ENCODE measurements at places on chromosomes 13 and 19. TPM values are rescaled to one million over a fixed set of nuclear protein-coding genes. Genes with fewer than 3 reads are reported as not detected.

The FFAR1 gene
- not detected for total RNA-seq

The STOML3 gene
- not detected for total RNA-seq

The TSHZ3 gene
- 0.38 TPM for total RNA-seq

The ZIK1 gene
- total RNA-seq = 6.1 TPM

The ZNF653 gene
- total RNA-seq = 14.7 TPM

- DNase-seq = no peak
Measured at GRCh38 chr19:28523619-28524018, 689.3 kb downstream of the UQCRFS1 start.

GRCh38 chr13:109844396-109844795, 58.0 kb upstream of the IRS2 start:
- DNase-seq = no peak

DNA sequence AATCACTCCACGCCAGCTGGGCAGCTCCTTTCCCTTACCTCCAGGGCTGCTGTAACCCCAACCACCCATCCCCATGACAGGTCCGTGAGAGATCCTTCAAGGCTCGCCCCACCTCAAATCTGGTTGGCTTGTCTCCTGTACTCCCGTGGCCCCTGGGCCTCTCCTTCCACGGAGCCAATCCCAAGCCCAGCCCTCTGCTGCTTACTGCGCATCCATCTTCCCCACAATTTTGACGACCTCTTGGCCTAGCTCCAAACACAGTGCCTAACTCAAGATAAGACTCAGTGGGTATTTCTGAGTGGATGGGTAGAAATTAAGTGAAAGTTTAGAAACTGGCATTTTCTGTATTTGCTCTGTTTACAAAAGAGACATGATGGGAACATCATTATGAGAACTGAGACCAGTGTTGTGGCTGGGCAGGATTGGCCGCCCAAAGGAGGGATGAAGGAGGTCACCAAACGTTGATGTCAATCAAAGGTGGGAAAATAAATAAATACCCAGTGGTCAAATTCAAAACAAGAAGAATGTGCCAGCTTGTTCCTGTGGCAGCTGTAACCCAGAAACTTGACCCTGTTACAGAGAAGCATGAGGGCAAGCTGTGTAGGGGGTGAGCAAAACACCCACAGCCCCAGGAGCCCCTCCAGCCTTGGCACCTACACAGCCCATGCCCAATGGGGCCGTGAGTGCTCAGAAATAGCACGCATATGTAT, 162.2 kb downstream of the ABCC4 start:
- DNase-seq = no peak

DNA sequence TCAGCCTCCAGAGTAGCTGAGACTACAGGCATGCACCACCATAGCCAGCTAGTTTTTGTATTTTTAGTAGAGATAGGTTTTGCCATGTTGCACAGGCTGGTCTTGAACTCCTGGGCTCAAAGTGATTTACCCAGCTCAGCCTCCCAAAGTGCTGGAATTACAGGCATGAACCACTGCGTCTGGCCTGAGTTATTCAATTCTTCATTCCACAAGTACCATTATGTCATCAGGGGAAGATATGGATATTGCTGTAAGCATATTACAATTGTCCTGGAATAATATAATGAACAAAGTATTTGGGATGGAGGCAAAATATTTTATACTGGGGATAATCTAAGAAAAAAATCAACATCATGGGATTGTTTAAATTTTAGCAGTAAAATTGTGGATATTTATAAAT, 646.0 kb upstream of the SLITRK6 start:
- no peak for DNase-seq

- no peak for DNase-seq
Measured at GRCh38 chr13:46609052-46609451, 56.1 kb downstream of the LRCH1 start.

GRCh38 chr13:60491531-60491930, 94.5 kb downstream of the TDRD3 start:
- no peak for DNase-seq

- no peak for DNase-seq
Measured at GRCh38 chr13:106850973-106851650, 283.2 kb upstream of the ARGLU1 start.

DNA sequence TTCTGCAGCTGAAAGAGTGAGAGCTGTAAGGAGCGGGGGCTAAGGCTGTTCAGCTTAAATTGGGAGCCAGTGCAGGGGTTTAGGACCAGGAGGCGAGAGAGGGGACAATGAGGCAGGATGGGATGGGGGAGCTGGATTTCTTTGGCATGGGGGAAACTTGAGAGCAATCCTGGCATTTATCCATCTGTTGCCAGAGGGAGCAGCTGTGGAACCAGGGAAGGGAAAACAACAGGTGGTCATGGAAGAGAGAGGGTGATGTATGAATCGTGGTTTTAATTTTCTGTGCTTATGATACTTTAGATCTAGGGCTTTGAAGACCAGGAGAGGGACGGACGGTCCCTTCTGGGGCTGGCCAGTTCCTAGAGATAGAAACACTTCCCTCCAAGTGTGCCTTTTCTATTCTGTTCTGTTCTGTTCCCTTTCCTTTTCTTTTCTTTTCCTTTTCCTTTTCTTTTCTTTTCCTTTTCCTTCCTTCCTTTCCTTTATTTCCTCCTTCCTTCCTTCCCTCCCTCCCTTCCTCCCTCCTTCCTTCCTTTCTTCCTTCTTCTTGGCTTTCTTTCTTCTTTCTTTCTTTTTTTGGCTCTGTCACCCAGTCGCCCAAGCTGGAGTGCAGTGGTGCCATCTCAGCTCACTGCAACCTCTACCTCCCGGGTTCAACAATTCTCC, 16.0 kb upstream of the CCL25 start:
- no peak for DNase-seq

DNA sequence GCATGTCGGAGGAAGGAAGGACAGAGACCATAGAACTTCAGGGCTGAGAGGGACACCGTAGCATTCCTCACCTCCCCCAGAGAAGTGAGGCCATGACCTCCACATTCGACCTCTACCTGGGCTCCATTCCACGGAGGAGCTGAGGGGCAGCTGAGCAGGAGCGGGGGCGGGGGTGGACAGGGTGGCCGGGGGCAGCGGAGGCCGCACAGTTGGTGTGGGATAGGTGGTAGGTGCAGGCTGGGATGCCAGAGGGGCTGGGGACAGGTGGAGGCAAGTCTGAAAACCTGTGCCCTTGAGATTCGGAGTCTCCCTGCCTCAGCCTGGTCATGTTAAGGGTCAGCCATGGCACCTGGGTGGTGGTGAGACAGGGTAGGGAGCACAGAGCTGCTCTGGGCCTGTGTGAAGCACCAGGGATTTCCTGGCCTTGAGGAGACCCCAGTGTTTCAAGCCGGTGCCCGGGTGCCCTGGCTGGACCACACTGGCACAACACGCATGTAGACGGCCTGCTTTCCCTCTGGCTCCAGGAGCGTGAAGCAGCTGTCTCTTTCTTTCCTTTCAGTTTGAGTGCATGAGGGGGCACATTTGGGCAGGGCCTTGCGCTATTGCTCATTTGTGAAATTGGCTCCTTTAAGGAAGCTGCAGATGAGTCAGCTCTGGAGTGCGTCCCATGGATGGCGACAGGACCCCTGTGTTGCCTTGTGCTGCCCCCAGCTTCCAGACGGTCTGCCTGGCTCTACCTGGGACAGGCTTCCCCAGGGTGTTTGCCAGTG, 51.8 kb downstream of the TSSK6 start:
- no peak for DNase-seq

- no peak for DNase-seq
Measured at GRCh38 chr13:74597526-74597925, 463.3 kb upstream of the KLF12 start.

DNA sequence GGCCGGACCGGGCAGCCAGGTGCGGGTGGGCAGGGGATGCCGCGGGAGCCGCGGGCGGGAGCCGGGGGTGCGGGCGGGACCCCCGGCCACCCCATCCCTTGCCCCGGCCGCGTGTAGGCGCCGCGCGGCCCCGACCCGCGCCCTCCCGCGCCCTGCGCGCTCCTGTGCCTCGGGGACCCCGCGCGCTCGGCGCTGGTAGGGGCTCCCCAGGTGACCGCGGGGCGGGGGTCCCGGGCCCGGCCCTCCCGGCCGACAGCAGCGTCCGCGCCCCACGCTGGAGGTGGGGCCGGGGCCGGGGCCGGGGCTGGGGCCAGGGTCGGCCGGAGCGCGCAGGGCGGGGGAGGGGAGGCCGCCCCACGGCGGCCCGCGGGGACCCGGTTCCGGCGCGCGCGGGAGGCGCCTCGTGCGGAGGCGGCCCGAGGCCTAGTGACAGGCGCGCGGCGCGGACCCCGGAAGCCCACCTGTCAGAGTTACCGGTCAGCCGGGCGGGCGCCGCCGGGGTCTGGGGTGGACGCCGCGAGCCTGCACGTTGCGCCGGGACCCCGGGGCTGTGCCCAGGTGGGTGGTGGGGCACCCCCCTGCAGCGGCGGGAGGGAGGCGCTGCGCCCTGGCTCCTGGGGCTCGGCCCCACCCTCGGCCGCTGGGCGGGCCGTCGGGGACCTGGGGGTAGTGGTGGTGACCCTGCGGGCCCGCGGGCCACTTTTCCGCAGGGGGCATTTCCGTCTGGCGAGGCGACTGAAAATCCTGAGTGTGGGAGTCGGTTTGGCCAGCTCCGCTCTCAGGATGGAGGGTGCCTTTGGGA, 518 bp downstream of the TFDP1 start:
- DNase-seq = peak; percentile 44

DNA sequence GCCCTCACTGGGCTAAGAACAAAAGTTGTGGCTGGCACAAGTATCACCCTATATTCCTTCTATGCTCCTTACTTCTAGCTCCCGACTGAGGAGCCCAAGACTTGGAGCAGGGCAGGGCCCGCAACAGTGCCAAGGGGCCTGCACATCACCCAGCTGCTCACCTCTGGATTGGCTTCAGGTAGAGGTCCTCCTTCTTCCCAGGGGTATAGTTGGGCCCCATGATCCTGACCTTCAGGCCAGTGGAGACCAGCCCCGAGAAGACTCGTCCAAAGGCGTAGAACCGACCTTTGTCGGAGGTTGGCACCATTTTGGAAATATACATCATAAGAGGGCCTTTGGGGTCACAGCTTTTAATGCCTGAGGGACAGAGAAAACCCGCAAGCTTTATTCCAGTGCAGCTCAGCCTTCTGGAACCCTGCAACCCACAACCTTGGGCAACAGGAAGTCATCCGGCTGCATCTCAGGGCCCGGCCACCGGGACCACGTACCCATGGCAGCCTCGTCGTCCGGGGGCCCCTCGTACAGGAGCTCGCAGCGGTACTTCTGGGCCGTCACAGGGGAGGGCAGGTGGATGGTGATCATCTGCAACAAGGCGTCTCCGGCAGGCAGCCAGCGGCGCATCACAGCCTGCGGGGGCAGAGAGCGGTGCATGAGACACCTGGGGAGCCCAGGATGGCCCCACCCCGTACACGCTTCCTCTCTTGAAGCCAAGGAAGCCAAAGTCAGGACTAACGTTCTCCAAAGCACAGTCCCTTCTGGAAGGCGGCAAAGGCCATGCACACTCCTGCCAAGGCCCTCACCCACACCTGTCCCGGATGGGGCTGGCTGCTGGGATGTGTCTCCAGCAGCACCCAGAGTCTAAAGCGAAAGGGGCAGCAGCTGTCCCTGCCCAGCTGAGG, 4.7 kb downstream of the EEF2 start:
- no peak for DNase-seq

GRCh38 chr13:40922437-40923040, 96.6 kb downstream of the ELF1 start:
- DNase-seq = no peak

GRCh38 chr19:42295342-42295741, 6.6 kb upstream of the PRR19 start:
- DNase-seq = no peak

- DNase-seq = no peak
Measured at GRCh38 chr19:35119578-35120155, 4.0 kb downstream of the FXYD3 start.

GRCh38 chr19:31066385-31066784, 282.9 kb downstream of the TSHZ3 start:
- no peak for DNase-seq

DNA sequence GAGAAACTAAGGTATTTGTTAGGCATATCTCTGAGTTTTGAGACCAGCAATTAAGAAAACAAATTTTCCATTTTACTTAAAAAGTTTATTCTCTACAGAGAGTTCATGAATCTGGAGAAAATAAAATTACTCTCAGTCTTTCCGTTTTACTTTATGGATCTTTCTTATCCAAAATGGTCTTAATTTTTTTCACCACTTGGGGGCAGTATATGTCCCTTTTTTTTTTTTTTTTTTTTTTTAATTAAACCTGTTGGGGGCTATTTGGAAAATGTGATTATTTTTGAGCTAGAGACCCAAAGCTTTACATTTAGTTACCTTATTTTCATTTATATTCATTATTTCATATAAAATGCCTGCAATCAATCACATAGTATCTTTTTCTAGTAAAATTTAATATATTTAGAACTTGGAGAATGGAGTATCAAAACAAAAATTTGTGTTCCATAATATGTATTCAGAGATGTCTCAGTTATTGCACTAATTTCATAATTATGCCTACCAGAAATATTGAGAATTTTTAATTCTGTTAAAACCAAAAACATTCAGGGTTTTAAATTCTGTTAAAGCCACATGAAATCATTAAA, 27.1 kb downstream of the PIBF1 start:
- no peak for DNase-seq

DNA sequence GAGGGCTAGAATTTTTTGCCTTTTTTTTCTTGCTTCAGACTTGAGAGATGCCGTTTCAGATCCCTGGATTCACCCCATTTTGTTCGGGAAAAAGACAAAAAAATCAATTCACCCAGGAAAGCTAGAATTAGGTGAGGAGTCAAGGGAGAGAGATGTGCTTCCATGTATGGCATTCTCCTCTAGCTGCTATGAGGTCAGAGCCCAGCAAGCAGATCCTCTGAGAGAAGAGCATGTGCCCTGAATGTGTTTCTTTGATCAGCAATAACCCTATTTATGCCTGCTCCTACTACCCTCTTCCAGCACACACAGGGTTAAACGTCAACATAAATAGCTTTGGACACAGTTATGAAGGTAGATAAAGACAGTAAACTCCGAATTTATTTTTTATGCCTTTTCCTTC, 53.6 kb downstream of the NDFIP2 start:
- DNase-seq = no peak

DNA sequence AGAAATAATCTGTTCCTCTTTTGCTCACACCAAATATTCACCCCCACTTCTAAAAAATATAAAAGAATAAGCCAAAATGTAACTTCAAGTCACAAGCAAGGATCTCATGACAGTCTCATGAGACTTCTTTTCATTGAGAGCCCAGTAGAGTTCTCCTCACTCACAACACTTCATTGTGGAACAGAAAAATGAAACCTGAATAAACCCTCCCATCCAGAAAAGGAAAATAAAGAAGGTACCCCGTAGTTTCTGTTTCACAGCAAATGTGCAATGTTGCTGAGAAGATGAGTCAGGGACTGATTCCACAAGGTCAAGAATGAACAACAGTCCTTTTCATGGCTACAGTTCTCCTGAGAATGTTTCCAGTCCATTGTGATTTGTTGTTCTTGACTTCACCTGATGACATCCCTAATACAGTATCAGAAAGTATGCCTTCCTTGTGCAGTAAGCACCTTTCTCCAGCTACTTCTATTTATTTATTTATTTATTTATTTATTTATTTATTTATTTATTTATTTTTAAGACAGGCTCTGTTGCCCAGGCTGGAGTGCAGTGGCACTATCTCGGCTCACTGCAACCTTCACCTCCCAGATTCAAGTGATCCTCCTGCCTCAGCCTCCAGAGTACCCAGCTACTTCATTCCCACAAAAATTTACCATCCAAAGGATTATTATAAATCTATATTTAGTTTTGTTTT, 6.4 kb upstream of the ZNF841 start:
- no peak for DNase-seq

All from activated CD8-positive, alpha-beta T cell treated with anti-CD3 and anti-CD28 coated beads for 36 hours (primary cell).